Panc1 (cell line): ENCODE measurements at places on chromosomes 12 and 14. TPM values are rescaled to one million over a fixed set of nuclear protein-coding genes. Genes with fewer than 3 reads are reported as not detected.
A peak's percentile ranks its signal among the peaks of the same experiment; 100 is the strongest.

DNA sequence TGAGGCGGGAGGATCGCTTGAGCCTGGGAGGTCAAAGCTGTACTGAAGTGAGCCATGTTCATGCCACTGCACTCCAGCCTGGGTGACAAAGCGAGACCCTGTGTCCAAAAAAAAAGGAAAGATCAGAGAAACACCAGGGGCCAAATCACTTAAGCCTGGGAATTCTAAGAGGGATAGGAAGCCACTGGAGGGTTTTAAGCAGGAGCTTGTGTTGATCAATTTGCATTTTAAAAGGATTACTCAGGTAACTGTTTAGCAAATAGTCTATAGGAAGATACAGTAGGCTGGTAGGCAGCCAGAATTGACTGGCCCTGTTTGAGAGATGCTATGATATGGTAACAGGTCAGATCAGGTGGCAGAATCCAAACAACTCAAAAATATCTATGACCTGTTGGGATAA is 162.7 kb downstream of the SPTSSA start:
- no peak for DNase-seq

GRCh38 chr14:66003082-66003730 is 483.0 kb upstream of the CCDC196 start:
- no peak for DNase-seq

GRCh38 chr12:117658226-117658625 is 296.8 kb upstream of the NOS1 start:
- no peak for DNase-seq

- no peak for DNase-seq
Measured at GRCh38 chr12:46387670-46388069, 15.1 kb upstream of the SLC38A2 start.

DNA sequence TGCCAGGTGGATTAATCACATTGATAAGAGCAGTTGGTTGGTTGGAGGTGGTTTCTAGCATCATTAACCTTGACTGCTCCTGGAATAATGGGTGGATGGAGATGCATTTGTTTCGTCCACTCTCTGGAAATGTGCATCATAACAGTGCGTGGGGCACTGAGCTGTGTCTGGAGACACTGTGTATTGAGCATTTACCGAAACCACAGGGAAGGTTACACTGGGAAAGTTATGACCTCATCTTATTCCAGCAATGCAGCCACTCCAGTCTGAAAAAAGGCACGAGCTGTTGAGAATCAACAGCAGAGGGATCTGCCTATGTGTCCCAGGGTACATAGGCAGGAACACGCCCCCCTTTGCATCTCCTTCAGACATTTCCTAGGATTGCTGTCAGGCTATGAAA is 27.2 kb downstream of the RNFT2 start:
- DNase-seq, result no peak

GRCh38 chr12:20421421-20421820 is 53.1 kb downstream of the PDE3A start:
- DNase-seq, result no peak

DNA sequence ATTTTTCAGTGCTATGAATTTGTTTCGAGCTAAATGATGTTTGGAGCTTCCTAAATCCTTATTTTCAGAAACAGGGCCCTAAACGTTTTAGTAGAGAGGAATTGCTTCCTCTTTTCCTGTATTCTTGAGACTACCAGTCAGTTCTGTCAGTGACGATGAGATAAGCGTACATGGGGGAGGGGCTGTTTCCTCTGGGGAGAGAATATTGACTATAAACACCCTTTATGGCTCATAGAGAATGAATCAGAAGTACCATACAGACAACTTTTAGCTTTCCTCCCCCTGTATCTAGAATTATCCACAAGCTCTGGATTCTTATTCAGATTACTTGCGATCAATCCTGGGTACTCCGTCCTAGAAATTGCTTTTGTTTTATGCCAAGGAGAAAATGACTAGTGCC is 5.1 kb downstream of the TBK1 start:
- no peak for DNase-seq

GRCh38 chr12:67002720-67003119 is 266.4 kb upstream of the CAND1 start:
- DNase-seq, result no peak

DNA sequence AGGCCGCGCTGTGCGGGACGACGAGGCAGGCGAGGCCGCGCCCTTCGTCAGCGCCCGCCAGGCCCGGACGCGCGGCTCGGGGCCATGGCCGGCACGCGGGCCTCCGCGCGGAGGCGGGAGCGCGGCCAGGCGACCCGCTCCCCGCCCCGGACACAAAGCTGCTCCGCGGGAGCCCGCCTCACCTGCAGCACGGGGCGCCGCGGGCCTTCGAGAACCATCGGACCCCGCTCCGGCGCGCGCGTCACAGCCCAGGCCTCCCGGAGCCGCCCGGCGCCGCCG is 342 bp downstream of the DICER1 start:
- no peak for DNase-seq

DNA sequence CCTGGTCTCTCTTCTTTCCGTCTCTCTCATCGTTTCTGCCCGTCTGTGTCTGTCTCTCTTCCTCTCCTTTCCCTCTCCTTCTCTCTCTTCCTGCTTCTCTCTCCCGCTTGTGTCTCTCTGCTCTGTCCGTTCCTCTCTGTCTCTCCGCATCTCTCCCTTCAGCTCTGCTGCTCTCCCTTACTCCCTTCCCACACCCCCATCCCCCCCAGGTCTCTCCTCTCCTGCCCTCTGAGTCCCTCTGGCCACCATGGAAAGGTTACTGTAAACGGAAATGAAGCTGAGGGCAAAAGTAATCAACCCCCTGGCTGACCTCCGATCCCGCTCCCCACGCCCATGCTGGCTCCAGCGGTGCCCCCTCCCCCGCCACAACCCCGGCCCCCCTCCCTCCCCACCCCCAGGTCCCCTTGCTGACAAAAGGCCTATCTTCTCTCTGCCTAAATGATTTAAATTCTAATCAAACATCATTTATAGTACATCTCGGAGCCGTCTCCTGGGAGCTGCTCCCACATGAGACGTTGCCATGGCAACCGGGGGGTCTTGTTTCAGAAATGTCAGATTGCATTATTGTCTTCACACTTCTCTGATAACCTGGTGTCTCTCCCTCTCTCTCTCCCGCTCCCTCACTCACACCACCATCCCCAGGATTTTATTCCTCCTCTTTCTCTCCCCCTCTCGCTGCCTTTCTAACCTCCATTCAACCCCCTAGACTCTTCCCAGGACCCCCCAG is 203.8 kb downstream of the RBM19 start:
- DNase-seq, result no peak

DNA sequence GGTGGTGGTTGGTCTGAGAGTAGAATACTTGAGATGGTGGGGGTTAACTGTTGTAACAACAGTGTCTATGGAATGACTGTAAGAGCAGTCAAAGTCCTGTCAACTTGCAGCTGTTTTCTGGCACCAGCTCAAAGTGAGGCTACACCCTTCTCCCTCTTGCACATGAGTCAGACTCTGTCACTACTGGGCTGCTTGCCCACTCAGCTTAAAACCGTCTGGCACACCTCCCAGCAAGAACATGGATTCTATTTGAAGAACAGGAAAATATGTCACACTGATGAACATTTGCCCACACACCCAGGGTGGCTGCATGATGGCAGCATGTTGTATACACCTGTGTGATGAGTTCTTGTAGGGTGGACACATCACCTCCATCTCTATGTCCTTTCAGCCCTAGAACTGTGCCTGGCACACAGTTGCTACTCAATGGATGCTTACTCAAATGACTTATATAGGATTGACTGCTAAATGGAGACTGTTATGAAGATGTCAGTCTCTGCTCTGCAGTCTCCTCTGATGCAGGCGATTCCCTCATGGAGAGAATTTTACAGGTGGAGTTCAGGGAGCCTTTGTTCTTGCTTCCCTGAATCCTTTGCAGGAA is 19.3 kb upstream of the SERPINA6 start:
- DNase-seq, result peak; percentile 93

GRCh38 chr12:77830583-77831351 is at the start of gene NAV3:
NAV3 (plus strand) TSS chr12:77830894; CDS start chr12:77831462, 568 bp downstream.
- no peak for DNase-seq

- DNase-seq, result no peak
Measured at GRCh38 chr14:72045885-72046284, 113.7 kb downstream of the RGS6 start.

GRCh38 chr12:6135071-6135470 is 10.6 kb upstream of the VWF start:
- no peak for DNase-seq

- DNase-seq, result no peak
Measured at GRCh38 chr12:79069009-79069408, 204.4 kb downstream of the SYT1 start.

- DNase-seq, result no peak
Measured at GRCh38 chr14:91857614-91858013, 9.7 kb downstream of the TC2N start.

- DNase-seq, result no peak
Measured at GRCh38 chr14:90087433-90087832, 25.6 kb downstream of the KCNK13 start.

- no peak for DNase-seq
Measured at GRCh38 chr14:96204151-96205058, at the start of gene BDKRB2. BDKRB2 (plus strand) TSS chr14:96204839; CDS start chr14:96237108, 32,269 bp downstream.

- no peak for DNase-seq
Measured at GRCh38 chr12:132635076-132635955, 16.7 kb downstream of the P2RX2 start.

- no peak for DNase-seq
Measured at GRCh38 chr14:104507443-104507842, 72.1 kb upstream of the C14orf180 start.

- DNase-seq, result no peak
Measured at GRCh38 chr14:39169541-39169900, 612 bp downstream of the TRAPPC6B start.

DNA sequence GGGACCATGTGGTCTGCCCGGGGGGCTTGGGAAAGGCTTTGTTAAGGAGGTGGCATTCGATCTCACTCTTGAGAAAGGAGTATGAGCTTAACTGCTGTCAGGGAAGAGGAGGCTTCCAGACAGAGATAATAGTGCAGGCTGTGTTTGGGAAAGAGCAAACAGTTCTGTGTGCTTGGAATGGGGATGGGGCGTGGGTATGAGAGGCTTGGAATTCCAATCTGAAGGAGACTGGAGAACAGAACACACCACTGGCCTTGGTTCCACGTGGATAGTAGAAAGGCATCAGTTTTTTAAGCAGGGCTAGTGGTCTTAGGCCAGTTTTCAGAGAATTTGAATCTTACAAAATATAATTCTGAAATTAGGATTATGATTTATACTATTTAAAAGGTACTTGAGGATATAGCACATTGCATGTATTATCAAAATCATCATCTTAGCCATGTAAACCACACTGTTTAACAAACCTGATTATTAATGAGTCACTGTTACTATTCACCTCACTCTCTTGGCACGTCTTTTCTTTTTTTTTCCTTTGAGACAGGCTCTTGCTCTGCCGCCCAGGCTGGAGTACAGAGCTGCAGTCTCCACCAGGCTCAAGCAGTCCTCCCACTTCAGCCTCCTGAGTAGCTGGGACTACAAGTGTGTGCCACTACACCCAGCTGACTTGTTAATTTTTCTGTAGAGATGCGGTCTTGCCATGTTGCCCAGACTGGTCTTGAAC is 38.5 kb upstream of the KCNK13 start:
- DNase-seq, result no peak

GRCh38 chr12:40327535-40327934 is 102.7 kb downstream of the LRRK2 start:
- DNase-seq, result no peak

DNA sequence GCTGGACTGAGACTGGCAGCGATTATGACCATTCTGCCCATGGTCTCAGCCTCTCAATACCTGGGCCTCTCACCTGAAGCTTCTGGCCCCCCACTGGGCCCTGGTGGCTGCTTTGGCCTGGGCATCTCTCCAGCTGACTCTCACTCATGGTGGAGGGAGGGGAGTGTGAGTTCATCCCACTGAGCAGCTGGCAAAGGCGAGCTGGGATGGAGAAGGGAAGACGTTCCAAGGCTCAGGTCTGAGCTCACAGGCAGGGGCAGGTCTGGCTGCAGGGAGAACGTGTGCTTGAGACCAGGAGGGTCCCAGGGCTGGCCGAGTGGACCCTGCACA is 103.5 kb downstream of the TMEM121 start:
- no peak for DNase-seq

GRCh38 chr14:64645220-64645892 is 58.9 kb upstream of the PLEKHG3 start:
- DNase-seq, result no peak

DNA sequence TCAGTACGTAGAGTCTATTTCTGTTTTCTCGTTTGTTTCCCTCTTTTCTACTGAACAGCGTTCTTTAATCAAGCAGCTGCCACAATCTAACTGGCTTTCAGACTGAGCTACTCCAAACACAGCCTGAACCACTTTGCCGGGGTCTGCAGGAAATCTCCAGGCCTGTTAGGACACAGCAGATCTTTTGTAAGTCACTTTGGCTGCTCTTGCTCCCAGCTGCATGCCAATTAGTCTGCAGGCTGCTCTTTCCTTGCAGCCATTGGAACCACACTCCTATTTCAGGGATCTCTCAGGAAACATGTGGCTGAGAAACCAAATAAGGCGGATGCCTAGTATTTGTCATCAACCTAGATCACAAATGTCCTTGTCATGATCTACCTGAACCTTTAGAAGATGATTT is 73.6 kb downstream of the TMTC1 start:
- no peak for DNase-seq

DNA sequence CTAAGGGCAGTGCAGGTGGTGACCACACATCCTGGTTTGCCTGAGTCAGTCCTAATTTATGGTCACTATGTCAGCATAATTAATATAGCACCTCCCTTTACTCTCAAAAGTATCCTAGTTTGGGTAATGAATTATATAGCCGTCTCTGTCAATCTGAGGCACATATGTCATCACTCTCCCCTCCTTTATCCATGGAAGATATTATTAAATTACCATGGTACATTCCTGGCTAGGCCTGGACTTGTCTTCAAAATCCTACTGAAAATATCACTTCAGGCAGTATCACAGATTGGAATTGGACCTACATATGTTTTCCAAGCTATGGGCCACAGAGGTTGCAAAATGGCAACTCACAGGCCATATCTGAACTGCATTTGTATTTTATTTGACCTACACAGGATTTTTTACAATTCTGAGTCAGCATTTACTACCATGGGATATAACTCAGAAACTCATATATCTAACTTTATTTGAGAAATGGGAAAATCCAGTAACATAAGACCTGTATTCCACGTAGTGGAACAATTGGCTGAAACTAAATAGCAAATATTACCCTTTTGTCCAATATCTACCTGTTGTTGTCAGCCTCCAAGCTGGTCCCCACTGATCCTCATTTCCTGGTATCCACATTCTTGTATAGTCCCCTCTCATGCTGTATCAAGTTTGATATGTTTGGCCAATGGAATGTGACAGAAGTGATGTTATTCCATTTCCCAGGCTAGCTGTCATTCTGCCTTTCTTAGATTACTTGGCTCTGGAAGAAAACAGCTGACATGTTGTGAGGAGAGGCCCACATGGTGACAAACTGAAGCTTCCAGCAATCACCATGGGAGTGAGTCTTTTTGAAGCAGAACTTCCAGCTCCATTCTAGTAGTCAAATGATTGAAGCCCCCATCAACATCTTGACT is 102.5 kb upstream of the MDM1 start:
- DNase-seq, result no peak

- DNase-seq, result no peak
Measured at GRCh38 chr14:19828314-19828713, 24.7 kb downstream of the OR4N2 start.

TPCN1 gene
- total RNA-seq, result 75.2 TPM

EML1 gene
- 35.3 TPM for total RNA-seq

NRXN3 gene
- total RNA-seq, result not detected

SPIC gene
- not detected for total RNA-seq

TSPAN19 gene
- not detected for total RNA-seq

GCN1 gene
- total RNA-seq, result 175 TPM

P2RX2 gene
- total RNA-seq, result 1.2 TPM

DLK1 gene
- total RNA-seq, result 0.69 TPM

AQP2 gene
- total RNA-seq, result 0.36 TPM

TPPP2 gene
- total RNA-seq, result not detected

EML5 gene
- 0.10 TPM for total RNA-seq

ZNF641 gene
- 13.5 TPM for total RNA-seq
